EL (cell line): ENCODE measurements at places on chromosomes 13 and 19.

DNA sequence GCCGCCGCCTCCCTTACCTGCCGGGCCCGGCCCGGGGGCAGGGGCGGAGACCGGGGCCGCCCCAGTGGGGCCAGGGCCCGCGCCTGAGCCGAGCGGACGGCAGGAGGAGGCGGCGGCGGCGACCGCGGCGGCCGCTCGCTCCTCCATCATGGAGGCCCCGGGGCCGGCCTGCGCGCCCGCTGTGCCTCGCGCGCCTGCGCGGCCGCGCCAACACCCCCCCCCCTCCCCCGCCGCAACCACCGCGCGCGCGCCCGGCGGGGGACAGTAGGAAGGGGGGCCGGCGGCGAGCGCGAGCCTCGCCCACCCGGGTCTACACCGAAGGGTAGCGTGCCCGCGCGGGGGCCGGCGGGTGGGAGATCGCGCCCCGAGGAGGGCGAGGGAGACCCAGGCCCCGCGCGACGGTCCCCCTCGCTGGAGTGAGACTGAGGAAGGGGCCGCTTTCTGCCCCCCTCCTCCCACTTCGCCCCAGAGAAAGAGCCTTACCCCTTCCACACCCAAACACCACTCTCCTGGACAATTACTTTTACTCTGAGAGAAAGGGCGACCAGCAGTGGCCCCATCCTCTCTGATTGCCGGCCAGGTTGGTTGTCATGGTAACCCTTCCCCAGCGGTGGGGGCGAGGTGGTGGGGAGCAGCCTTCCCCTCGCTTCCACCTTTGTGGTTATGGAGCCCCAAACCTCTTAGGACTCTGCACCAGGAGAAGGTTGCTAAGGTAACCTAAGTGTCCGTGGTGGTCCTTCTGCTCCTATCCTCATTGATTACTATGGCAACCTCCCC lies at the start of gene STRN4:
Gene STRN4, minus strand, starts transcription at position 170 of the 777 bp plus-strand sequence. Its CDS starts 20 bp downstream, at position 150.
- peak; percentile 53 for DNase-seq

DNA sequence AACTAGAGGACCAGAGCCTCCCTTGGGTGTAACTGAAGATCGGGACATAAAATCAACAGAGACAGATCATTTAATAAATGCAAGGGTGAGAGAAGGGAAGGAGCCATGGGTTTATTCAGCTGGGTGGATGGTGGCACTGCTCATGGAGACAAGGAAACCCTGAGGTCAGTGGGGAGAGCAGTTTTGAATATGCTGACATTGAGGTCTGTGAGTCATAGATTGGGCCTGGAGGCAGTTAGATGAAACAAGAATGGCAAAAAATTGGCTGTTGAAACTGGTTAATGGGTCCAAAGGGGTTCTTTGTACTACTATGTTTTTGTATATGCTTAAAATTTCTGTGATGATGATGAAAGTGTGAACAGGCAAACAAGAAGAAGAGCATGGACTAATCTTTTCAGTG lies 5.1 kb upstream of the GTF3A start:
- DNase-seq, result peak; percentile 48

DNA sequence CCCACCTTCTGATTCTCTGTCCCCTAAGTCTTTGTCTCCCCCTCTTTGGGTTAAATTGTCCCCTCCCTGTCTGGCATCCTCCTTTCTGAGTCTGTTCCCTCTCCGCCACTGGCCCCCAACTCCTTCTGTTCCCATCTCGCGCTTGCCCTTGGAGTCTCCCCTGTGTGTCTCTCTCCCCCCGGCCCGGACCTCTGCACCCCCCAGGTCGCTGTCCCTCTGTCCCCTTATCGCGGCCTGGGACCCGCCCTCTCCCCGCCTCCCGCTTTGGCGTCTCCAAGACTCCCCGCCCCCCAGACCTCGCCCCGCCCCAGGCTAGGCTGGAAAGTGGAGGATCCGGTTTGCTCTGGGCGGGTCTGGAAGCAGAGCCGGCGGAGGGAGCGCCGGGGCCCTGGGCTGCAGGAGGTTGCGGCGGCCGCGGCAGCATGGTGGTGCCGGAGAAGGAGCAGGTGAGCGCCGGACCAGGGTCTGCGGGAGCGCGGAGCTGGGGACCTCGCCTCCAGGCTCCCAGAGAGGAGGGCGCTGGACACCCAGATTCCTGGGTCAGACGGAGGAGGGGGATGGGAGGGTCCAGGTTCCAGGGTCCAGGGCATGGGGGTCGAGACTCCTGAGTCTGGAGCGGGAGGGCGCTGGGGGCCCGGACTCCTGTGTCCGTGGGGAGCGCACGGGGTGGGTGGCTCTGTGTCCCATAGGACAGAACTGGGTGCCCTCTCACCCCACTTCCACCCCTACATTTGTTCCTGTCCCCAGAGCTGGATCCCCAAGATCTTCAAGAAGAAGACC lies at the start of gene TRPM4:
Gene TRPM4, plus strand, starts transcription at position 348 of the 780 bp plus-strand sequence. Its CDS starts 75 bp downstream, at position 423.
- peak; percentile 83 for DNase-seq

GRCh38 chr13:32253911-32254399 lies 61.2 kb downstream of the ZAR1L start:
- DNase-seq, result no peak

GRCh38 chr19:57583521-57584416 lies at the start of gene ZIK1:
Gene ZIK1, plus strand, starts transcription at chr19:57584145. Its CDS starts 212 bp downstream, at chr19:57584357.
- DNase-seq, result peak; percentile 93

- no peak for DNase-seq
Observed at GRCh38 chr19:29988351-29988750, 46.3 kb downstream of the URI1 start.

GRCh38 chr13:81791641-81792040 lies 1450.7 kb upstream of the SPRY2 start:
- DNase-seq, result no peak

GRCh38 chr19:4115818-4116385 lies 8.0 kb downstream of the MAP2K2 start:
- DNase-seq, result no peak

GRCh38 chr19:48501494-48502349 lies 9.9 kb downstream of the LMTK3 start:
- peak; percentile 54 for DNase-seq

DNA sequence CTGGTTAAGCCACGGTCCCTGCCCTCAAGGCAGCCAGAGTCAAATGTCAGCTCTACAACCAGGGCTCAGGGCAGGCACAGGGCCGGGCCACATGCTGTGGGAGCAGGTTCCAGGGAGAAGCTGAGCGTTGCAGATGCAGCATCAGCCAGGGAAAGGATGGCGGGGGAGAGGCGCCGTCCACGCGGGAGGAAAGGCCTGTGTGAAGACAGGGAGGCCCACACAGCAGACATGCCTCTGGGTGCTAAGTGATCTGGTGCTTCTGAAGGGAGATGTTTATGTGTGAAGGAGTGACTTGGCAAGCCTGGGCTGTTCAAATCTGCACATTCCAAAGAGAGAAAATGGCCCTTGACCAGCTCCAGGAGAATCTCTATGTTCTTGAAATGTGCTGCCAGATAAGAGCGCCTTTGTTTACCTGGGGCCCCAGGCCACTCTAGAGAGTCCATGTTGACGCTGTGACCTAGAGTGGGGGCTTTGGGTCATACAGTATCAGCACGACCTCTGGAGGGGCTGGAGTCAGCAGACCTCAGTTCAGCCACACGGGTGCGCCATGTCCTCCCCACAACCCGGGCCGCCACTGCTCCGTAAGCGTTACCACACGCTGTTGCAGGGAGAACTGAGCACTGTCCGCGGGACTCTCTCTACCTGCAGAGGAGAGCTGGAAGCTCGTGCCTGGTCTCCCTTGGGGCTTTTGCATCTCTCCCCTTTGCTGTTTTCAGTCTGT lies 15.9 kb upstream of the ATF5 start:
- DNase-seq, result no peak

- peak; percentile 65 for DNase-seq
Observed at GRCh38 chr19:38031423-38031770, 124.4 kb downstream of the SIPA1L3 start.

GRCh38 chr13:113553511-113554332 lies 30.8 kb upstream of the TFDP1 start:
- DNase-seq, result no peak

GRCh38 chr13:107886118-107886517 lies 329.2 kb downstream of the LIG4 start:
- no peak for DNase-seq

DNA sequence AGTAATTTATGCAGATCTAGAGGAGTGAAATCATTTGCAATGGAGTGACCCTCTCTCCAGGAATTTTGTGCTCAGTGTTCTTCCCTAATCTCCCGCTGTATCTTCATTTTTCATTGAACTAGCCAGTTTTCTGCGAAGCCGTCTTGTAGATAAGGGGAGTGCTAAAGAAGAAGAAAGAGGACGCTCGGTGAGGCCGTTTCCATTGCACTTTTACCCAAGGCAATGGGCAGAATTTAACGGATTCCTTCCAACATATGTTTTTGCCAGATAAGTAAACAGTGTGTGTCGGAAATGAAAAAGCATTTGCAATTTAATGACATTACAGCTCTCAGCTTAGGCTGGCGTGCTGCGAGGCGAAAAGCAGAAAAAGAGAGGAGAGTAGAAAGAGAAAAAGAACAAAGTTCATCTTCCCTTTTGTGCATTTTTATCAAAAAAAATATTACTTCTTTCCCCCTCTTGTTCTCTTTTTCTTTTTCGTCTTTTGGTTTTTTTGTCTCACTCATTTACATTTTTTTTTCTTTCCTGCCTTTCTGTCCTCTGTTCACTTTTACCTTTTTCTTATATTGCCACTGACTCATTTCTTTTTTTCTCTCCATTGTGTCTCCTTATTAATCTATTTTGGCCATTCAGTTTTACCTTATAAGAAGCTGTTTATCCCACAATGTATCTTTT lies 49.9 kb downstream of the SOX21 start:
- no peak for DNase-seq

DNA sequence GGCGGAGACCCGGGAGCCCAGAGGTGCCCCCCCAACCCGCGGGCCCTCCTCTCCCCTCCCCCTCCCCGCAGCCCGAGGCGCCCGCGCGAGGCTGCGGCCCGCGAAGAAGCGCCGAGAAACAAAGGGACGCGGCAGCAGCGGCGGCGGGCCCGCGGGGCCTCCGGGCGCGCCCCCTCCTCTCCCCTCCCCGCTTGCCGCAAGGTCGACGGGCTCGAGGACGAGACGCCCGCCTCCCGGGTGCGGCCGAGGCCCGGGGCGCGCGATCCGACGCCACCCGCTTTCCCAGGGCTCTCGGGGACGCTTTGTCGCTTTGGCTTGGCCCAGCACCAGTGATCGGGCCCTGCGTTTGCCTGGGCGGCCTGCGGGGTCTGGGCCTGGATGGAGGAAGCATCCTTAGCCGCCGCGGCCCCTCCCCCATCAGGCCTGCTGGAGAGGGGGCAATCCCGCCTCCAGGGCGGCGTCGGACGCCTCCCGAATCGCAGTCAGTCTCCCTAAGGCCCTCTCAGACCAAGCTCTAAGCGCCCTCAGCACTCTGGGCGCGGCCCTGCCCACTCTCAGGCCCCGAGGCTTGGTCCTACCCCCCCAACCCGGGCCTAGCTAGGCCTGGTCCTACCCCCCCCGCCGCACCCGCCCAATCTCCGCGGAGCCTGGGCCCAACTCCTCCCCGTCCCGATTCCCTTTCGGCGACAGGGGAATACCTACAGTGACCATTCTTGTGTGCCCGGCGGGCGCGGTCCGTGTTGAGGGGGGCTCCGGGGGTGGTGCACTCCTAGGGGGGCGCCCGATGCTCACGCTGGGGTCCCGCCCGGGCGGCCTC lies 740 bp downstream of the ELAVL3 start:
- DNase-seq, result no peak

GRCh38 chr19:4496304-4496703 lies 22.0 kb downstream of the PLIN4 start:
- no peak for DNase-seq

GRCh38 chr19:47601180-47601904 lies 7.6 kb upstream of the BICRA start:
- DNase-seq, result no peak

- DNase-seq, result no peak
Observed at GRCh38 chr13:112586334-112586960, 1.5 kb downstream of the TUBGCP3 start.

- no peak for DNase-seq
Observed at GRCh38 chr19:3692141-3693024, 7.9 kb downstream of the PIP5K1C start.

- no peak for DNase-seq
Observed at GRCh38 chr13:67740871-67741535, 510.9 kb upstream of the PCDH9 start.

GRCh38 chr19:20858861-20859260 lies 64.2 kb upstream of the ZNF85 start:
- DNase-seq, result no peak

- DNase-seq, result peak; percentile 23
Observed at GRCh38 chr13:81017513-81018152, 676.7 kb upstream of the SPRY2 start.

- no peak for DNase-seq
Observed at GRCh38 chr13:112573710-112574109, 14.2 kb downstream of the TUBGCP3 start.
